ENCODE measurements at places on chromosomes 2 and 18.

DNA sequence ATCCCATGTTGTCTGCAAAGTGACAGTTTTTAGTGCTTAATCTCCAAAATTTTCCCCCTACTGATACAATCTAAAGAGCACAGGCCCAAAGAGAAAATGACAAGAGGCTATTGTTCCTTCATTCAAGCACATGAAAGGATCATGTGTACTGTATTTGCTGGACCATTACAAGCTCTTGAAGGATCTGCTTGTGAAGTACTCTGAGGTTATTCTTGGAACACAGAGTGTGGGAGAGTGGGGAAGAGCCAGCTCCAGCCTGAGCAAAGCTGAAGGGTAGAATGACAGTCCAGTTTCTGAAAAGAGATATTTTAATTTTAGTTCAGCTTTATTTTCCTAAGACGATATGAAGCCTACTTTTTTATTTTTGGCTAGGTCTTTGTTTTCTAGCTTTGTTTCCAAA is 112.2 kb downstream of the GALNT3 start:
- DNase-seq = no peak

DNA sequence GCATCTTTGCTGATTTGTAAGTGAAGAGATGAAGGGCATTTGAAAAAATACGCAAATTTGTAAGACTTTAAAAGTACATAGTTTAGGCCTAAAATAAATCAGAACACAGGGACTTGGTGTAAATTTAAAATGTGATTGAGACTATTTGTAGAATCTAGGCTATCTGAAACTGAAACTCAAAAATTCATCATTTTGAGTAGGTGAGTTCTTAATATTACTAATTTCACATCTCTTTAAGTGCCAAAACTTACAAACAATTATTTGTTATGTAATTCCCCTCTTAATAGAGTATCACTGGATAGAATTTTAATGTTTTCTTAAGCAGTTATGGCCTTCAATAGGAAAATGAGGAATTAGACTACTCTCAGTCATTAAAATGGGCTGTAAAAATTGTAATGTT is 14.0 kb upstream of the HRH4 start:
- no peak for DNase-seq

DNA sequence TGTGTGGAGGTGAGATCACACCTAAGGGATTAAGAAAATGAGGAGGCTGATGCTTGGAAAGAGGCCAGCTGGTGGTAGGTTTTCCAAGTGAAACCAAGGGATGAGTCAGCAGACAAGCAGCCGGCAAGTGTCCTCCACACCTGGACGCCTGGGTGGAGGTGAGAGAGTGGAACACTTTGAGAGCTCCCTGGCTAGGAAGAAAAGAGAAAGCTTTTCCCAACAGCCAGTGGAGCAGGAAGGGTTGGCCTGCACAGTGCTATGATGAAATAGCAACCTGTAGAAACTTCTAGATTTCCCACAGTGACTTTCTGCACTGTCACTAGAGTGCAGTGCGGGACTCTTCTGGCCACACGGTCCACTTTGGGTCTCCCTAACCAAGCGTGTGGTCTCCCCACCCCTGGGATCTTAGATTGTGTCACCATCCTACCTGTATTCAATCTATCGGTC is 19.6 kb upstream of the IL37 start:
- DNase-seq = no peak

DNA sequence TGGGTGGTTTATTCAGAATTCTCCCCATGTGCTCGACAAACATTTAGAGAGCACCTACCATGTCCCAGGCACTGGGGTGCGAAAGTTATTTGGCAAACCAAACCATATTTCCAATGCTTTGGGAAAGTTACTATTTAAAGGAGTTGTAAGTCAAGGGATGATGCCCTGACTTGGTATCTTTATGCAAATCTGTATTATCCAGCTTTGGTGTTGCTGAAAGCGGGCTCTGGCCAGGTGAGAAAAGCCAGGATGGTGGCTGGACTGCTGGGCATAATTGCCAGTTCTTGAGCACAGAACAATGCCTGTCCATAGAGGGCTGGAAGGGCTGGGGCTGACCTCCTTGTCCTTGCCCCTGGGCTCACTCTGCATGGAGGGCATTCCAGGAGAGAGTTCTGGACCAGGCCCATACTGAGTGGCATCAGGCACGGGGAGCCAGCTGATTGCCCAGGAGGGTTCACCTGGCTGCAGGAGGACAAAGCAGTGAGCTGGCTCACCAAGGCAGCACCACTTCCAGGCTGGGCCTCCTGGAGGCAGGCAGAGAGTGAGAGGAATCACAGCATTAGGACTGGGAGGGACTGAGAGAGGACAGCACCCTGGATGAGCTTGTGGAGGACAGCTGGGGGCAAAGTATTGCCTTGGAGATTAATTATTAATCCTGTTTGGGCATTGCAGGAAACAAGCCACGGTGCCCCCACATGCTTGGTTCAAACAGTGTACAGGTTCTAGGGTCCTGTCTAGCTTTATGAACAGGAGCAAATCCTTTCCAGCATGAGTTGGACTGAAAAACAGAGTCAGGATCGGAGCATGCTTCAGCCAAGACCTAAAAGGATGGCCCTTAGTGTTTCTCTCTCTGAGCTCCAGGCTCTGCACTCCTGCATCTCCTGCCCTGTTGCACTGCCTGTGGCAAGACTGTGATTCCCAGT is 7.1 kb downstream of the KHK start:
- no peak for DNase-seq

DNA sequence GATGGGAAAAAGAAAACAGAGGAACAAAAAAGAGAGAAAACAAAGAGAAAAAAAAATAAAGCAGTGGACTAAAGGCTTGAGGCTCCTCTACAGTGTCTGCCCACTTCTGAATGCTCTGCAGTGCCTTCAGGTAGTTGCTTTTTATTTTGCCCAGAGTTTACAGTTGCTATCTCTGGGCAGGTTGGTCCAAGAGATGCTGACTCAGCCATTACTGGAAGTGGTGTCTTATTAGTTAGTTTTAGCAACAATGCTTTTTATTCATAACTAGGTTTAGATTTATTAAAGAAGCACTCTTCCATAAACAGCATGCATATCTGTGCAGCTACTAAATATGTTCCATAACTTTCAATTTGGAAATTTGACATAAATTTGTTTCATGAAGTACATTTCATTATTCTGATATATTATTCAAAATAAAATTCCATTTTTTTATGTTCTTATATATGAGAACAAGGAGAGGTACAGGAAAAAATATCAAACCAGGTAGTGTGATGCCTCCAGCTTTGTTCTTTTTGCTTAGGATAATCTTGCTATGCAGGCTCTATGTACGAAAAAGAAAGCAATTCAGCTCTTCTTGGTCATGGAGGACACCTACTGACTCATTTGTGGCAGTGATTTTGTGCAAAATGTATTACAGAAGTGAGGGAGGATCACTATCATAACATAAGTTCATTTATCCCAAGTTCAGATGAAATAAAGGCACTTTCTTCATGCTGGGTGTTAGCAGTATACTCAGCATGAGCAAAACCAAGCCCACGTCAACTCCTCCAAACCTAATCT is 69.5 kb downstream of the RPIA start:
- DNase-seq = no peak

DNA sequence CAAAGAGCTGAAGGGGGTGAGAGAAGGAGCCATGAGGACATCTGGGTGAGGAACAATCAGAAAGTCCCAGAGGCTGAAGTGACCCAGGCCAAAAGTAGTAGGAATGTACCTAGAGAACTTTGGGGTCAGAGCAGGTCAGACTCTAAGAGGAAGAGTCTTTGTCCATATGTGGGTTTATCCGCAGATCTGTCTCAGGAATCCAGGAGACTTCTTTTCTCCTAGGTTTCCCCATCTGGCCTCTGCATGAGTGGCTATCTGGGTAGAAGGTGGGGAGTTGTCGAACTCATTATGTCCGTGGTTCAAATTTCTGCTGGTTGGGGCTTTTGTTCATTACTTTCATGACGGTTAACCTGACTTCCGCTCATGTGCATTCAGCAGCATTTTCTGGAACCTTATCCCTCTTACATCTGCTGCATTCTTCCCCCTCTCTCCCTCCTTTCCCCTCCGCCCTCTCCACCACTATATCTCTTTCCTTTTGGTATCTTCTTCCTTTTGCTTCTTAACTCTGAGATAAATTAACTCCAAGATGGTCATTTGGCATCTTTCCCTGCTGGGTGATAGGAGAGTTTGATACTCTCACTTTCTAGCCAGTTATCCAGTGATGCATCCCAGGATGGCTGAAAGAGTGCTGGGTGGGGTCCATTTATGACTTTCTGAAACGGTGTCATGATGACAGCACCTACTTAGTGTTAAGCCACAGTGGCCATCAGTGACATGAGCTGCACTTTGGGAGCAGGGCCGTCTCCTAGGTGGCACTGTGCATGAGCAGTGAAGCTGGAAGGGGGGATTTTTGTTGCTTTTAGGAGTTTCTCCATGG is 2.1 kb downstream of the LIPG start:
- no peak for DNase-seq

Measured in H54 (cell line).